ENCODE measurements at places on chromosomes 5 and 9. TPM values are rescaled to one million over a fixed set of nuclear protein-coding genes. Genes with fewer than 3 reads are reported as not detected.

Gene ABCA1
- 0.09 TPM for total RNA-seq

- no peaks in the 10 kb centered on the region for H3K36me3 ChIP-seq
- no peaks in the 10 kb centered on the region for H3K4me1 ChIP-seq
- no peak overlapping the region for H3K4me3 ChIP-seq
- no peak overlapping the region for H3K27ac ChIP-seq
Observed at GRCh38 chr9:16344343-16344742, 526.1 kb downstream of the BNC2 start.

DNA sequence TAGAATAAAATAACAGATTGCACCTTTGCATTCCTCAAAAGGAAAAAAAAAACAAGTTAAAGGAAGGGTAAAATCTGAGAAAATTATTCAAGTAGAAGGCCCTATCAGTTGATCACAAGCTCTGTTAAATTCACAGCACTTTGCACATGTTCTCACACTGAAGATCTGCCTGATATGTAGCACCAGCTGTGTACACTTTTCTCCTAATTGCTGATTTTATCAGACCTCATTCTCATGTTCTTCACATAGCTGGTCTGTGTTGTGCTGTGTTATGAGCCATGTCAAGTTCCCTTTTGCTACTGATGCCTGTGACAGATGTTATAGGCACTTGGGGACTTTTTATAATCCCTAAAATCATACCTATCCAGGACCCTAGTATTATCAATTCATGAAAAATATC lies 390.4 kb upstream of the PRR16 start:
- H3K36me3 ChIP-seq: no peaks in the 10 kb centered on the region
- no peak overlapping the region for H3K27ac ChIP-seq
- no peaks in the 10 kb centered on the region for H3K27me3 ChIP-seq
- no peak overlapping the region for H3K4me3 ChIP-seq
- DNase-seq: no peak
- no peaks in the 10 kb centered on the region for H3K4me1 ChIP-seq

DNA sequence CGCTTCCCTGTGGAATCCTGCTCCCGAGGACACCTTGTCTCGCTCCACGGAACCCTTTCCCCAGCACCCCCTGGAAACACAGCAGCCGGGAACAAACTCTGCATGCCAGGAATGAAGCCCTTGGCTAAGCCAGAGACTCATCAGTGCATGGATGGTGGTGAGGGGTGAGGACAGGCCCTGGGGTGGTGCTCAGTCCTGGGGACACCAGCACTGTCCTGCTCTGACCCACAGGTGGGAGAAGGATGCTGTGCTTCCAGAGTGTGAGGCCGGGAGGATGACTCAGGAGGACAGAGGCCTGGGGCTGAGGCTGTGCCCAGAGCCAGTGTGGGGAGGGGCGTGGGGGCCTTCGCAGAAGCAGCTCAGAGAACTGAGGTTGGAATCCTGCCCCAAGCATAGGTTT lies 11.2 kb upstream of the EGR1 start:
- no peaks in the 10 kb centered on the region for H3K27me3 ChIP-seq
- no peaks in the 10 kb centered on the region for H3K36me3 ChIP-seq
- H3K27ac ChIP-seq: no peak overlapping the region
- no peak for DNase-seq
- H3K4me3 ChIP-seq: no peak overlapping the region

Gene PTPA
- total RNA-seq: 119 TPM

- no peak overlapping the region for H3K27ac ChIP-seq
- H3K4me3 ChIP-seq: no peak overlapping the region
- H3K27me3 ChIP-seq: no peaks in the 10 kb centered on the region
- DNase-seq: no peak
- no peaks in the 10 kb centered on the region for H3K36me3 ChIP-seq
- H3K4me1 ChIP-seq: no peaks in the 10 kb centered on the region
Observed at GRCh38 chr5:9784231-9784630, 154.1 kb upstream of the TAS2R1 start.

- DNase-seq: no peak
- no peaks in the 10 kb centered on the region for H3K36me3 ChIP-seq
- no peak overlapping the region for H3K27ac ChIP-seq
Observed at GRCh38 chr9:76351006-76351405, 43.2 kb downstream of the RFK start.

Gene GRM6
- total RNA-seq: not detected

DNA sequence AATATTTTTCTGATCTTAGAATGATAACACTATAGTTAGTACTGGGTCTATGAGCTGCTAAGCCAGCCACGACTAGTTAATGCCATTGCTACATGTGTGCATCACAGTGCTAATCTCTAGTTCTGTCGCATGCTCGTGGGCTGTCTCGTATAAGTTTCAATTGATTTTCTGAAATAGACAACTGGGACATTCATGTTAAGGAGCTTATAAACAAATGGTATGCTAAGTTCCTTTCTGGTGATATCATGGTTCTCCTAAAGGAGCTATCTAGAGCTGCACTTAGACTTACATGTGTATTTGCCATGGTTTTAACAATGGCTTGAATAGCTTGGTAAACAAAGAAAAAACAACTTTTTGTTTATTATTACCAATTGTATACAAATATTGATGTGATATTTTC lies 46.2 kb downstream of the F2RL2 start:
- H3K4me3 ChIP-seq: no peak overlapping the region
- no peak overlapping the region for H3K27ac ChIP-seq
- DNase-seq: no peak
- no peaks in the 10 kb centered on the region for H3K4me1 ChIP-seq
- H3K36me3 ChIP-seq: no peaks in the 10 kb centered on the region

DNA sequence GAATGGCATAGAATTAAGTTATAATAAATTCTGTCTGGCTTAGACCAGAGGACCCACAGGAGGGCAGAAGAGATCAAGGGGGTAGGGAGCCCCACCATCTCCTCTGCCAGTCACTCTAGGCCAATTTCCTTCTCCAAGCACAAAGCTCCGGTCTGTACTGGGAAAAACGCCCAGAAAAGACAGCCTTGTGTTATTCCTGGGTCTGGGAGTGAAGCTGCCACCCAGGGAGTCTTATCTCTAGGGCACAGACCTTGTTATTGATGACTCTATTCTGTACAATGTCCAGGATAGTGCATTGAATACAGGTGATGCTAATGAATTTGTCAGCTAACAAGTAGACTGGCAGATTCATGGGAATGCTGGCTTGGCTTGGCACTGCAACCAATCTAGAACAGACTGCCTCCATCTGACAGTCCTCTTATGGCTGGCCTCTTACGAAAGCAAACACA lies 60.7 kb downstream of the MED27 start:
- no peaks in the 10 kb centered on the region for H3K36me3 ChIP-seq
- no peaks in the 10 kb centered on the region for H3K4me1 ChIP-seq
- H3K4me3 ChIP-seq: no peak overlapping the region

- peaks cover 3% of the 10 kb centered on the region for H3K27me3 ChIP-seq
- DNase-seq: peak; percentile 20
- H3K27ac ChIP-seq: no peak overlapping the region
Observed at GRCh38 chr9:121455527-121456239, 44.0 kb downstream of the GGTA1 start.

Gene MCIDAS
- 0.94 TPM for total RNA-seq

- peak; percentile 40 for DNase-seq
- H3K36me3 ChIP-seq: no peaks in the 10 kb centered on the region
- H3K4me3 ChIP-seq: no peak overlapping the region
- no peaks in the 10 kb centered on the region for H3K4me1 ChIP-seq
- H3K27ac ChIP-seq: no peak overlapping the region
Observed at GRCh38 chr9:32579706-32580331, 6.9 kb upstream of the NDUFB6 start.

DNA sequence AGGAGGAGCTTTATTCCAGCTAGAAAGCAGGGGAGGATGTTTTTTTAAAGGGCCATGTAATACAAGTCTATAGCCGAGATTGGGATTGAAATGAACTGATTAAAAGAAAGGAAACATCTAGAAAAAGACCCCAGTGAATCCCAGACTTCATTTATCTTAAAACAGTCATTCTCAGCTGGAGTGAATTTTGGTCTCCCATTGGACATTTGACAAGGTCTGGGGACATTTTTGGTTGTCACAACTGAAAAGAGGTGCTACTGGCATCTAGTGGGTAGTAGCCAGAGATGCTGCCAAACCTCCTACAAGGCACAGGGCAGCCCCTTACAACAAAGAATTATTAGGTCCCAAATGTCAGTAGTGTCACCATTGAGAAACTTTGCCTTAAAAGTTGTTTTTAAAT lies 16.3 kb upstream of the SPINK4 start:
- H3K4me1 ChIP-seq: peaks cover 4% of the 10 kb centered on the region
- H3K36me3 ChIP-seq: no peaks in the 10 kb centered on the region
- H3K27me3 ChIP-seq: no peaks in the 10 kb centered on the region
- no peak overlapping the region for H3K27ac ChIP-seq
- H3K4me3 ChIP-seq: no peak overlapping the region

- no peak overlapping the region for H3K4me3 ChIP-seq
- H3K36me3 ChIP-seq: no peaks in the 10 kb centered on the region
Observed at GRCh38 chr9:71897577-71897976, 13.4 kb downstream of the ABHD17B start.

GRCh38 chr5:7866196-7866595 lies 2.6 kb downstream of the FASTKD3 start:
- no peaks in the 10 kb centered on the region for H3K27me3 ChIP-seq
- H3K27ac ChIP-seq: no peak overlapping the region
- H3K36me3 ChIP-seq: peaks cover 67% of the 10 kb centered on the region
- no peak for DNase-seq
- H3K4me1 ChIP-seq: peaks cover 6% of the 10 kb centered on the region

- H3K36me3 ChIP-seq: no peaks in the 10 kb centered on the region
- no peaks in the 10 kb centered on the region for H3K4me1 ChIP-seq
- DNase-seq: no peak
- H3K4me3 ChIP-seq: no peak overlapping the region
- no peaks in the 10 kb centered on the region for H3K27me3 ChIP-seq
- H3K27ac ChIP-seq: no peak overlapping the region
Observed at GRCh38 chr5:74199436-74200210, 440.9 kb downstream of the ENC1 start.

DNA sequence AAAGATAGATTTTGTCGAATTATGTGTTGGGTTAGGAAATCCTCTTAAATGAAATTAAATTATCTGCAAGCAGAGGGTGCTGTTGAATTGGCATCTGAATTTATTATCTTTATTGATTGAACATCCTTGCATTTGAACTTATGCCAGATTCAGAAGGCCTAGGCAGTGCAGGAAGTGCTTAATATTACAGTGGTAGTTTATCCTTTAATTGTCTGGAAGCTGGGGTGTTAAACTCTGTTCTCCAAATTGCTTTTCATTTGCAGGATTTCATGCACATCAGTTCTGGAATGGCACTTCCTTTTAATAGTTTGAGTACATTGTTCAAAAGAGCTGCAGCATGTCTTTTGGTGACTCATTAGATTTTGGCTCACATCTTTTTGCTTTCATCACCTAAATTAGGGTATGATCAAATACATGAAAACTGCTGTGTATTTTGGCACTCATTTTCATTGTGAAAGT lies 186.3 kb downstream of the KDM4C start:
- H3K4me3 ChIP-seq: no peak overlapping the region
- no peaks in the 10 kb centered on the region for H3K27me3 ChIP-seq
- H3K4me1 ChIP-seq: no peaks in the 10 kb centered on the region
- H3K27ac ChIP-seq: no peak overlapping the region
- no peaks in the 10 kb centered on the region for H3K36me3 ChIP-seq

Gene LCN9
- not detected for total RNA-seq

DNA sequence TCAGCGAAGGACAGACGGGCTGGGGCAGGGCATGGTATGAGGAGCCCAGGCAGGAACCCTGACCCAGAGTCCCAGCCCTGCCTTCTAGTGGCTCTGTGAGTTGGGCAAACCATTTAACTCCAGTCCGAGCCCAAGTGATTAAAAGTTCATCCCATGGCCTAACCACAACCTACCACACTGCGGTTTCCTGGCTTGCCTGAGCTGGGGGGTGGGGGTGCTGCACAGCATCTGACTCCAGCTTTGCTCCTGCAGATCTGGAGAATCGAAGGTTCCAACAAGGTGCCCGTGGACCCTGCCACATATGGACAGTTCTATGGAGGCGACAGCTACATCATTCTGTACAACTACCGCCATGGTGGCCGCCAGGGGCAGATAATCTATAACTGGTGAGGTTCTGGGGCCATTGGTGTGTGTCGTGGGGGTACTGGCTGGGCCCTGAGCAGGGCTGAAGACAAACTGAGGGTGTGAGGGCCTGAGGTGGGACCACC lies 49.0 kb downstream of the STOM start:
- H3K27ac ChIP-seq: no peak overlapping the region
- no peaks in the 10 kb centered on the region for H3K27me3 ChIP-seq
- H3K4me1 ChIP-seq: no peaks in the 10 kb centered on the region
- no peak for DNase-seq
- H3K36me3 ChIP-seq: no peaks in the 10 kb centered on the region
- H3K4me3 ChIP-seq: no peak overlapping the region

- no peak overlapping the region for H3K27ac ChIP-seq
- DNase-seq: peak; percentile 100
- H3K27me3 ChIP-seq: no peaks in the 10 kb centered on the region
- no peak overlapping the region for H3K4me3 ChIP-seq
- no peaks in the 10 kb centered on the region for H3K36me3 ChIP-seq
Observed at GRCh38 chr9:129258124-129258822, 80.2 kb upstream of the IER5L start.

- H3K27me3 ChIP-seq: no peaks in the 10 kb centered on the region
- no peak overlapping the region for H3K27ac ChIP-seq
- peak; percentile 53 for DNase-seq
- peaks cover 10% of the 10 kb centered on the region for H3K36me3 ChIP-seq
Observed at GRCh38 chr9:128921881-128922763, 1.3 kb downstream of the PHYHD1 start.

Gene DPYSL3
- 0.55 TPM for total RNA-seq

DNA sequence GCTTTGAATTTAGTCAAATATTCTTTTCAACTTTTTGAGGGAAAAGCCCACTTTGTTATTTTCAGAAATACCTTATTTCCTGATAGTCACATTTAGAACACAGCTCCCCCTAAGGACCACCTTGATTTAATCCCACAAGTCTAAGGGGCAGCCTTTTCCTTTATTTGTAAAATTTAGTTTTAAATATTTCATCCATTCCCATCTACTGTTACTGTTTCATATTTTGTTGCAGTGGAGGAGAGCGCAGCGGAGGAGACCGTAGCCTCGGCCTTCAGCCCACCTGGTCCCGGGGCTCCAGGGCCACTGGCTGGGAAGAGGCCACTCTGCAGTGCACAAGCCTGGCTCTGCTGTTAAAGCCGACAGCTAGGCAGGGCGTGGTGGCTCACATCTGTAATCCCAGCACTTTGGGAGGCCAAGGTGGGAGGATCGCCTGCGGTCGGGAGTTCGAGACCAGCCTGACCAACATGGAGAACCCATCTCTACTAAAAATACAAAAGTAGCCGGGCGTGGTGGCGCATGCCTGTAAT lies 19.6 kb downstream of the LPCAT1 start:
- H3K4me1 ChIP-seq: peaks cover 57% of the 10 kb centered on the region
- H3K36me3 ChIP-seq: no peaks in the 10 kb centered on the region
- H3K27ac ChIP-seq: no peak overlapping the region
- H3K27me3 ChIP-seq: no peaks in the 10 kb centered on the region
- no peak overlapping the region for H3K4me3 ChIP-seq

GRCh38 chr9:109639674-109640579 lies 140.1 kb upstream of the PALM2AKAP2 start:
- no peak overlapping the region for H3K4me3 ChIP-seq
- no peaks in the 10 kb centered on the region for H3K4me1 ChIP-seq
- H3K27me3 ChIP-seq: no peaks in the 10 kb centered on the region

Gene OBP2B
- not detected for total RNA-seq

- DNase-seq: no peak
- H3K27ac ChIP-seq: no peak overlapping the region
- H3K36me3 ChIP-seq: no peaks in the 10 kb centered on the region
- H3K27me3 ChIP-seq: peaks cover 23% of the 10 kb centered on the region
- H3K4me1 ChIP-seq: no peaks in the 10 kb centered on the region
- no peak overlapping the region for H3K4me3 ChIP-seq
Observed at GRCh38 chr9:38432922-38433510, 8.8 kb upstream of the IGFBPL1 start.

All from K562 (cell line).